ENCODE measurements at places on chromosomes 6 and 20. TPM values are rescaled to one million over a fixed set of nuclear protein-coding genes. Genes with fewer than 3 reads are reported as not detected.

Gene ENPP3
- total RNA-seq, result not detected

Gene PDE7B
- total RNA-seq, result 0.09 TPM

DNA sequence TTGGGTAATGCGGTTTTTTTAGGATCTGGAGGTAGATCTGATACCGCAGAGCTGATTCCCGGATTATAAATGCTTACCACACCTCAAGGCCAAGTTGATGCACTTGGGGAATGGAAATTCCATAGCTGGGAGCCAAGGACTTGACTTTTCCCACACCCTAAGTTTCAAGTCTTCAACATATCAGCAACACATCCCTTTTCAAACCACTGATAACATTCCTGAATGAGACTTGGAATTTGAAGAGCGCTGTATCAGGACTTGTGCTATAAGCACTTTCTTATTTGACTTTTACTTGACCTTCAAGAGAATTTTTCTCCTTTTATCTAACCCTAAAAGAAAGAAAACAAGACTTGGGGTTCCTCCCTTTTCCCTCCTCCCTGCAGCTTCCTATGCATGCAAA is 90.6 kb upstream of the NAA20 start:
- DNase-seq, result no peak

DNA sequence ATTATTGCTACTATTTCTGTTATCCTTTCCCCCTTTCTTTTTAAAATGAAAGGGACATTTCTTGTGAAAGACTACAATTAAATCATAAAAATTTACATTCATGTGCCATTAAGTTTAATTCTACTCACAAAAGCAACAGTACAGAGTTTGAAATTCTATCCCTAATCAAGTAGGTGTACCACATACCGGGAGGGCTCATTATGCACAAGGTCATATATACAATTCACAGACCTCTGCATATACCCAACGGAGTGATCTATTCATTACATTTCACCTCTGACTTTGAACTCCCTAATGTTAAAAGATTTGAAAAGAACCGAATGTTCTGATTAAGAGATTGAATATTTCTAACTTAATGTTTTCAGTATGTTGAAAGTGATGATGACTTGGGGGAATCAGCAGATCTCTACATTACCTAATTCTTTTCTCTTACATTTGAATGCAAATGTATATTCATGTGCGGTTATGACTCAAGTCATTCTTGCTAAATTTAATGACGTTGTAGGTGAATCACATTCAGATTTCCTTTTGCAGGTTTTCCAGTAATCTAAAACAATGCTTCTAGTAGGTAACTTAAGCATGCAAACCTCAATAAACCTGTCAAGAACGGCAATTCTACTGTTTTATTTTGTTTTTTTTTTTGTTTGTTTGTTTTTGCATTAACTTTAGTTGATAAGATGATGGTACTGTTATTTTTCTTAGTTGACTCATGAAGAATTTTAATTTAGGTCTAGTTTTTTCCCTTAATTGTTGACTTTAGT is 7.3 kb downstream of the EYA4 start:
- no peak for DNase-seq

DNA sequence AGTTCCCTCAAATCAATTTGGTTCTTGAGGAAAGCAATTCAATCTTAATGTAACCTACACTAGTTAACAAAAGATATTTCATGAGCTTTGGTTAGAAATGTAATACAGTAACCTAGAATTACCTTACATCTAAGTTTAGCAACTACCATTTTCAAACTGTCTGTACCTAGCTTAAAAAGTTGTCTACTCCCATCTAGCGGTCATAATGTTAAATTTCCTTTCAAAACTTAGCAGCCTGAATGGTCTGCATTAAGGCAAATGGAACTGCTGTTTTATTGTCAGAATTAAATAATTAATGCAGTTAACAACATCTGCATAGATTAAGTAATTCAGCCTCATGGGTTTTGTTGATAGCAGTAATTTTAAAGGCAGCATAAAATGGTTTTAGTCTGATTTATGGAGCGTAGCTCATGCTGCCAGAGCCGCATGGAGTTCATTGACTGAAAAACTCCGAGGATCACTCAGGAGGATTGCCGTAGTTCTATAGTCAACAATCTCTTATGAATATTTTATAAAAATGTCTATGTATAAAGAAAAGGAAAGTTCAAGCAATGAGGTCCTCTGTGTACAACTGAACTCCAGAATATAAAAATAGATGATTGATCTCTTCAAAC is 485.4 kb upstream of the MANEA start:
- no peak for DNase-seq

GRCh38 chr6:27156874-27157458 is 90.5 kb upstream of the PRSS16 start:
- DNase-seq, result no peak

DNA sequence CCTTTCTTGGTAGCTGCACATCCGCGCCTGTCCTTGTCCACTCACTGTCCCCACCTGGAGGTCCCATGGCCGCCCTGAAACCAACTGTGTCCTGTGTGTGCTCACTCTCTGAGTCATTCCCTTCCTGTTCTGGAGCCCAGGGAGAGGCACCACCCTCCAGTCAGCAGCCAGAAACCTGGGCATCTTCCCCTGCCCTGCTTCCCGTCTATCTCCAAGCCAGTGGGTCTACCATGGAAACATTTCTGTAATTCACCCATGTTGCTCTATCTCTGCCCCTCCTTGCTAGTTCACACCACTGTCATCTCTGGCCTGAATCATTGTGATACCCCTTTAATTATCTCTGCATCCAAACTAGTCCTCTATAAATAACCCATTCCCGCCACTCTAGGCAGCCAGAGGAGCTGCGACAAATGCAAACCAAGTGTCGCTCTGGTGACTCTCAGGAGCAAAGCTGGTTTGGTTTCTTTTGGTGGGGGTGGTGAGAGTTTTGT is 28.8 kb upstream of the SYNJ2 start:
- no peak for DNase-seq

Data from Calu3 (cell line).